Fibroblast of the conjunctiva (primary cell): ENCODE measurements at places on chromosomes 1 and 21.

- DNase-seq = no peak
Observed at GRCh38 chr1:923131-923990, at the start of gene SAMD11. Gene SAMD11 (plus strand): TSS chr1:923923. CDS start chr1:924432, 509 bp downstream.

DNA sequence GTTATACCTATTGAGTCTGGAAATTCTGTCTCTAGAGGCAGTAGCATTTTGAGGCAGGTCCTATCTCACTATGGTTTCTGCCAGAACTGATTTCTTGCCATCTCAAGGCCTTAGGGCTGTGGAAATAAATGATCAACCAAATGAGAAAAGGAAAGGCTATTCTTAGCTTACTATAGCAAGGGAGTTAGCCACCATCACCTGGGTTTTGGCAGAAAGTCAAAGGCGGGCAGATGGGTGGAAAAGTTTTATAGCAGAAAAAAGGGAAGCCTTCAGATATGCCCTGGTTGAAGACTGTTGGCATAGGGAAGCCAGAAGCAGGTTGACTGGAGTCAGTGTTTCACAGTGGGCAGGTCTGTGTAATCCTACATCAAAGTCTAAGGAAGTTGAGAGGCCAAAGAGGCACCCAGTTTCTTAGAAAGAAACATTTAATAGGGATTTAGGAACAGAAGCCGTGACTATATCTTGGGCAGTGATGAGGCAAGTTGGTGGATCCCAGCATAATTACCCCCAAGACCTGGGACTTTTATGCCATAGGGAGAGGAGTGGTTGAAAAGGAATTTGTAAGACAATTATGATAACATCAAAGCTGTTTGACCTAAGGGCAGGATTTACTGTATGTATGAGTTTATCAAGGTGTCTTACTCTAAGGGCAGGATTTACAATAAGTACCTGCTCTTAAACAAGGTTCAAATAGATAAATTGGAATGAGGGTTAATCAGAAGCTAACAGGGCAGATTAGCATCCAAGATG, 29.7 kb downstream of the CTH start:
- no peak for DNase-seq

DNA sequence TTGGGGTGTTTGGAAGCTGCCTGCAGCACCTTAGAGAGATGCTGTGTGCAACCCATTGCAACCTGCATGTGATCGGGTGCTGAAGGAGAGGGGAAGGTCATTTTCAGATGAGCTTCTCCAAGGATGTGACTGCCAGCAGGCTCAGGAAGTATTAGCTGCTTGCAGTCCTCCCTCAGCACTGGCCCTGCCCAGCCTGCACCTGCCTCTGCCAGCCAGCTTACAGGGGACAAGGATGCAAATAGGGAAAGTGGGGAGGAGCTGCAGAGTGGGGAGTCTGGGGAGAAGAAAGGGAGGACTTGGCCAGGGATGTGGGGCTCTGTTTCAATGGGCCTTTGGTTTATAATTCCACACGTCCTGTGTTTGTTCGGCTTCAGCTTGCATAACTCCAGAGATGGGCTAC, 254.5 kb downstream of the RRAGC start:
- DNase-seq = no peak

DNA sequence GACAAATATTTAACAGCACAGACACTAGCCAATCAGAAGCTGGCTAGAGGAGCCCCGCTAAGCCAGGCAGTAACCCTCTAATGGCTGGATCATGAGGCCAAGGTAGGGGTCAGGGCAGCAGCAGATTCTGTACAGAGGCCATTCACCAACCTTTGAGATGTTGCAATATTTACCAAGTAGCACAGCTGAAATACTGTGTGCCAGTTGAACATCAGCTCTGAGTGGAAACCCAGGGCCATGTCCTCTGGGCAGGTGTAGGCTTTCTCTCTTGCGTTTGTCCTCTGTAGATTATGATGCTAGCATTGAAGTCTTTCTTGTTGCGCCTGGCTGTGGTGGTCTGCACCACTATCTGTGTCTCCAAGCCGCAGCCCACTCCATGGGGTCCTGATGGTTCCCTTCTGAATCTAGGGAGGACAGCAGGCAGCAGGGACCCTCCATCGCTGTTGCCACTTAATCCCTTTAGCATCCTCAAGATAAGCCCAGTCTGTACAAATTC, 2.5 kb upstream of the COG2 start:
- no peak for DNase-seq
